ENCODE measurements at places on chromosomes 7 and 10.

DNA sequence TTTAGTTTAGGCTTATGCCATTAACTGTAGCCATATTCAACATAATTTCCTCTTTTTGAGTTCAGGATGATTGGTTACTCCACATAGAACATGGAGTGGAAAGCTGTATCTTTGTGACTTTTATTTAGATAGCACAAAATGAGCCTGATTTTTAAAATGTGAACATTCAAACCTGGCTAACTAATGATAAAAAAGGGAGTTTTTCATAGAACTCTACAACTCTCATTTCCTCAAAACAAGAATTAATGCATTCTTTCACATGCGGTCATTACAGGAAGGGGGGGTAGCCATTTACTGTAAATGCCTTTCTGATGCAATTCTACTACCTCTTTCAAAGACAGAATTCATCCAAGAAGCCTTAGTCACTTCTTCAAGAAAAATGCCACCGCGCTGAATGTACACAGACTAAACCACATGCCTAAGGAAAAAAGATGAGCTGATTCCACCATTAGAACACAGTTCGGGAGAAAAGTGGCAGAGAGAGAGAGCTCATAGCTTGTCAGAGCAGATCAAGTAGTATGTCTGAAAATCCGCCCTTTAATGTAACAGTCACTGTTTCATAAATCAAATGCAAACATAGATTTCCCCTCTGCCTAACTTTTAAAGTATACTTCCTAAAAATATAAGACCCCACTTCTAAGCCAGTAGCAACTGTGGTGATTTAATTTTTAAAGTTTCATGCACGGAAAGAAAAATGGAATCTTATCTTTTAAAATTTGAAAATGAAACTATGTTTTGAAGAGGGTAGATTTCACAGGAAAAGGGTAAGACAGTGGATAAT, 226.4 kb upstream of the KLF14 start:
- DNase-seq = no peak

DNA sequence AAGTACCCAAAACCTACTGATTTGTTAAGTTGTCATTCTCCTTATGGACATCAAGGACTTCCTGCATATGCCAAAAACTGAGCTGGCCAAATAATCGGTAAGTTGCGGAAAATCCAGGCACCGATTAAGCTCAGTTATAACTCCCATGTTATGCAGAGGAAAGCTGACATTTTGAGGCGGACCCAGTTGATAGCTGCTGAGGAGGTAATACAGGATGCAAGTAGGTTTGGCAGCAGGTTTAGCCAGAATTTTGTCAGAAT, 725.1 kb upstream of the GALNT17 start:
- no peak for DNase-seq

DNA sequence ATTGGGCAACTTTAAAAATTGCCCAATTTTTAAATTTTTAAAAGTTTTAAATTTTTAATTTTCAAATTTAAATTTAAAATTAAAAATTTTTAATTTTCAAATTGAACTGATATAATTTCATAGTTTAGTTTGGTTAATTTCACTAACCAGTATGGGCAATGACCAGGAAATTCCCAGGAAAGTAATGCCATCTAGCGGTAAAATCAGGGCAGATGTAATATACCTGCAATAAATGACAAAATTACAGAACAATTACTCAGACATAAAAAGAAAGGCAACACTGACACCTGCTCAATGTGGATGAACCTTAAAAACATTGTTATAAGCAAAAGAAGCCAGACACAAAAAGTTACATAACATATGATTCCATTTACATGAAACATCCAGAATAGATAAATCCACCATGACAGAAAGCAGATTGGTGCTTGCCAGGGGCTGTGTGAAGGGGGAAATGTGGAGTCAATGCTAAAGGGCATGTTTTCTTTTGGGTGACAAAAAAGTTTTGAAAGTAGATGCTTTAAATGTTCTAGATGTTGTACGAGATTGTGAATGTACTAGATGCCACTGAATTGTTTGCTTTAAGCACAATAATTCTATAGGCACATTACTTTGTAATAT, 28.6 kb upstream of the SLC16A12 start:
- no peak for DNase-seq

- DNase-seq = no peak
Measured at GRCh38 chr10:3418041-3418754, 245.6 kb upstream of the PITRM1 start.

DNA sequence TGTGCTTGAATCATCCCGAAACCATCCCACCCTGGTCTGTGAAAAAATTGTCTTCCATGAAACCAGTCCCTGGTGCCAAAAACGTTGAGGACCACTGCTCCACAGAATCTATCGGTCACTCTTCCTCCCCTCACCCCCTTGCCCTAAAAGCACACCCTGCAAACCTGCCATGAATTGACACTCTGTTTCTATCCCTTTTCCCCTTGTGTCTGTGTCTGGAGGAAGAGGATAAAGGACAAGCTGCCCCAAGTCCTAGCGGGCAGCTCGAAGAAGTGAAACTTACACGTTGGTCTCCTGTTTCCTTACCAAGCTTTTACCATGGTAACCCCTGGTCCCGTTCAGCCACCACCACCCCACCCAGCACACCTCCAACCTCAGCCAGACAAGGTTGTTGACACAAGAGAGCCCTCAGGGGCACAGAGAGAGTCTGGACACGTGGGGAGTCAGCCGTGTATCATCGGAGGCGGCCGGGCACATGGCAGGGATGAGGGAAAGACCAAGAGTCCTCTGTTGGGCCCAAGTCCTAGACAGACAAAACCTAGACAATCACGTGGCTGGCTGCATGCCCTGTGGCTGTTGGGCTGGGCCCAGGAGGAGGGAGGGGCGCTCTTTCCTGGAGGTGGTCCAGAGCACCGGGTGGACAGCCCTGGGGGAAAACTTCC, 784 bp upstream of the SERPINE1 start:
- no peak for DNase-seq

DNA sequence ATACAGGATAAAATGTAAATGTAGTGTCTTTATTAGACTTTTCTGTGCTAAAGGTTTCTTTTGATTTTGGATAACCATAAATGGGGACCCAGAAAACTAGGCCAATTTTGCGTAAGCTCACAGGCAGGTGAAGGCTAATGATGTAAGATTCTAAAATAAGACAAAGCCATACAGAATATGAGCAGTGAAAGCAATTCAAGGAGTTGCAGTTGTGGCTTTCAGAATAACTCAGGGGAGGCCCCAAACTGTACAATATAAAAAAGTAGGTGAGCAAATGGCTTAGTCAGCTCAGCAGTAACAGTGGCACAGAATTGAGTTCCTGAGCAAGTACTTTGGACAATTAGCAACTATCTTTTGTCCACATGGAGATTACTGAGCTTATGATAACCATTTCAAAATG, 81.7 kb upstream of the NRP1 start:
- DNase-seq = no peak

- DNase-seq = no peak
Measured at GRCh38 chr7:127890726-127891125, 140.5 kb downstream of the LRRC4 start.

- DNase-seq = no peak
Measured at GRCh38 chr10:88833723-88834122, 17.9 kb downstream of the ANKRD22 start.

DNA sequence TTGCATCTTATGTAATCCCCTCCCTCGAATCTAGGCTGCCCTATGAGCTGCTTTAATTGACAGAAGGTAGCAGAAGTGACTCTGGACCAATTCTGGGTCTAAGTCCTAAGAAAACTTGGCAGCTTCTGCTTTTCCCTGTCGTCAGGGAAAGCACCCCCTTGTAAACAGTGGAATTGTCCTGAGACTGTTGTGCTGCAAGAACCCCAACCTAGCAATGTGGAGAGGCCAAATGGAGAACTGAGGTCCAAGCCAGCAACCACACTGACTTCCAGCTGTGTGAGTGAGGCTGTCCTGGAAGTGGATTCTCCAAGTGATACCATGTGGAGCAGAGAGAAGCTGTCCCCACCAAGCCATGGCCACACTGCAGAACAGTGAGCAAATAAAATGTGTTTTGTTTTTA, 75.5 kb downstream of the ARHGAP22 start:
- DNase-seq = no peak

DNA sequence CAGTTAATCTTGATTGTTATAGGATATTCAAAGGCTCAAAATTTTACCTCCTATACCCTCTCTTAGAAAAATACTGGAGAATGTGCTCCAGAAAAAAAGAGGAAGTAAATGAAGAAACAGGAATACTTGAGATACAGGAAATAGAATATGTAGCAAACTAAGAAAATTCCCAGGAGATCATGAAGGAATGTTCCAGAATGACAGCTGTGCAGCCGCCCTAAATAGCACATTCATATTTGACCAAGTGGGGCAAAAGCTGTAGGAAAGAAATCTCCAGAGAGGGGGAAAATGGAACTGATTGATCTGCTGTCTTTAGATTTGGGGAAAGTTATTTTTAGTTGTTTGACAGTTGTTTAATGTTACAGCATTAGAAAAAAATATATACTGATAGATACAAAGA, 46.2 kb upstream of the ZEB1 start:
- no peak for DNase-seq

GRCh38 chr7:32147546-32148268, 77.5 kb upstream of the PDE1C start:
- DNase-seq = no peak

- no peak for DNase-seq
Measured at GRCh38 chr7:22939842-22940241, 74.1 kb downstream of the HYCC1 start.

Measured in activated naive CD4-positive, alpha-beta T cell (primary cell).